ENCODE measurements at places on chromosomes 7 and 10.

DNA sequence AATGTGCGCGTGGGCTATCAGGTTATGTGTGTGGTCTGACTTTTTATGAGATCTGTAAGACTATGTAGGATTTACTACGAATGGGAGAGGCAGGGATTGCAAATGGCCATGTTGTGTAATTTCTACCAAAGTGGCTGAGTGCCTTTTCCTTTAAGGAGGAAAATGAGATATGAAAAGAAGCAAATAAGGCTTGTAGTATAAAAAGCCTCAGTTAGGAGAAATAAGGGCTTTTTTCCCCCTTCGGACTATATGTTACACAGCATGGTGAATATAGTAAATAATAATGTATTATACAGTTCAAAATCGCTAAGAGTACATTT lies 447 bp upstream of the GPAM start:
- DNase-seq: no peak

DNA sequence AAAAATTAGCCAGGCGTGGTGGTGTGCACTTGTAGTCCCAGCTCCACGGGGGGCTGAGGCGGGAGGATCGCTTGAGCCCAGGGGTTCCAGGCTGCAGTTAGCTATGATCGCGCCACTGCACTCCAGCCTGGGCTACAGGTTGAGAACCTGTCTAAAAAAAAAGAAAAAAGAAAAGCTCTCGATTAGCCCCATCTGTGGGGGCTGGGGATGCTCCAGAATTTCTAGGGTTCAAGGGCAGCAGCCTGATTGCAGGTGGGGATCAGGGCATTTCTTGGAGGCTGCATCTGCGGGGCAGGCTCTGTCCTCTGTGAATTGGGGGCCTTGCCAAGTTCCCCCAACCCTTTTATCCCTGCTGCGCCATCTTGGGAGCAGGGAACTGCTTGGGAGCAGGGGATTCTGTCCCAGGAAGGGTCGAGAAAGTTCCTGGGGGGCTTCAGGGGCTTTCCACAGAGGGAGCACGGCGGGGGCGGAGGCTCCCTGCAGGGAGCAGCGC lies 651 bp upstream of the ARPC1A start:
- DNase-seq: no peak

GRCh38 chr7:131898418-131898817 lies 342.0 kb upstream of the PODXL start:
- DNase-seq: no peak

DNA sequence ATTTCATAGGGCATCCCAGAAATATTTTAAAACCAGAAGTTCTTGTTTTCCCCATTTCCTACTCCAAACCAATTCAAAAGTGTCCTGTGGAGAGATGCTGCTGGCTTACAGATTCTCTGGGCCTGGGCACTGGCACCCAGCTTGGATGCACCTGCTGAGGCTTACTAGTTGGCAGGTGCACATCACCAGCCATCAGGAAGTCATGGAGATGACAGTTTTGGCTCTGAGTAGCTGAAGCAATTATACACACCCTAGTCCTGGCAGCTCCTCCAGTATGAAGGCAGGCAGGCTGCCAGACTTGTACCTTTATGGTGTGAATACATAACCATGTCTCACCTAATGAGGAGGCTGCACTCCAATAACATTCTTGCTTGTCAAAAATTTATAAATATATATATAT lies 276.6 kb upstream of the GHITM start:
- no peak for DNase-seq

DNA sequence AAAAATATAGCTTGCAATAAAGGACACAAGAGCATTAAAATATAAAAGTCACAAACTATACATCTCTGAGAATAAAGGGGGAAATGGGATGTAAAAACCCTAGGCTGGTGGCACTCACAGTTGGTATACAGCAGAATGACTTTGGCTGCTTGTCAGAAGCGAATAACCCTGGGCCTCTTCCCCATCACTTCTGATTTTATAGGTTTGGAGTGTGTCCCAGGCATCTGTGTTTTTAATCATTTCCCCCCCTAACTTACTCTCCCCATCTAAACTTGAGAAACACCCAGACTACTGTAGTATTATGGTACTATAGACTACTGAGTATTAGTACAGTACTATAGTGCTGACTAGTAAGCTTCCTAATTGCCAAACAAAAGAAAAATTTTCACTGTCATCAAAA lies 1.8 kb upstream of the RPA3 start:
- no peak for DNase-seq

DNA sequence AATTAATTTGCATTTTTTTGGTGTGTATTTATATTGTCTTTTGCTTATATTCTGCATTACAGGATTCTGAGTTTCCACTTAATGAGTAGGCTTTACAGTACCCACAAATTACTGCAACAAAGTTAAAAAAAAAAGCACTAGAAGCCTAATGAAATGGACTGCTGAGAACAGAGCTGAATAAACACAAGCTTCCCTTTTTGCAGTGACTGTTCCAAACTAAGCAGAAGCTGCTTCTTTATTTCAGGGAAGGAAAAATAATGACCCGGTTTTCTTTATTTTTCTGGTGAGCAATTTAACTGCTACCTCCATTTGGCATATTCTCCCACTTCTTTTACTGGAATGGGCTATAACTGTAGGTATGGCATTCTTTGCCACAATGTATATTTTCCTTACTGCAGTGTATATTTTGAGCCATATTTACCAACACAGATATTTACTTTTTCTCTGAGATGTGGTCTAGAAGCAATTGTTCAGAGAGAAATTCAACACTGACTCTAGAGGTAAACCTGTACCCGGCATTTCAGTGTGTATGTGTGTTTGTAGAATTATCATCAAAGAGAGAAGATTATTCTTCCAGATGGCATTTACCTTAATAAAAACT lies 56.9 kb downstream of the HDAC9 start:
- no peak for DNase-seq

- DNase-seq: no peak
These were observed 3.6 kb downstream of the SEC23IP start for GRCh38 chr10:119896061-119896655.

DNA sequence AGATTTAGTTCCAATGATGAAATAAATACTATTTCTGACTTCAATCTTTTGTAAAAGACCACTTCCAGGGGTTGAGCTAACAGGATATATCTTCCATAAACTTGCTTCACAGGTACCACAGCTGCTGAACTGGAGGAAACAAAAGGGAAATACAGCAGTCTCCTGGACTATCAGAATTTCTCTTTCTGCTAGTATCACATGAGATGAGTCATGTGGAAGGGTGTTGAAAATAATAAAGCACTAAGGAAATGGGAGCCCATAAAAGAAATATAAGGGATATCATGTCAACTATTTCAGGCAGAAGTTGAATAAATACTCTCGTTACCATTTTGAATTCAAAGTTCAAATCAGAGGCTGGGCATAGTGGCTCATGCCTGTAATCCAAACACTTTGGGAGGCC lies 250.3 kb upstream of the NFE2L3 start:
- no peak for DNase-seq

DNA sequence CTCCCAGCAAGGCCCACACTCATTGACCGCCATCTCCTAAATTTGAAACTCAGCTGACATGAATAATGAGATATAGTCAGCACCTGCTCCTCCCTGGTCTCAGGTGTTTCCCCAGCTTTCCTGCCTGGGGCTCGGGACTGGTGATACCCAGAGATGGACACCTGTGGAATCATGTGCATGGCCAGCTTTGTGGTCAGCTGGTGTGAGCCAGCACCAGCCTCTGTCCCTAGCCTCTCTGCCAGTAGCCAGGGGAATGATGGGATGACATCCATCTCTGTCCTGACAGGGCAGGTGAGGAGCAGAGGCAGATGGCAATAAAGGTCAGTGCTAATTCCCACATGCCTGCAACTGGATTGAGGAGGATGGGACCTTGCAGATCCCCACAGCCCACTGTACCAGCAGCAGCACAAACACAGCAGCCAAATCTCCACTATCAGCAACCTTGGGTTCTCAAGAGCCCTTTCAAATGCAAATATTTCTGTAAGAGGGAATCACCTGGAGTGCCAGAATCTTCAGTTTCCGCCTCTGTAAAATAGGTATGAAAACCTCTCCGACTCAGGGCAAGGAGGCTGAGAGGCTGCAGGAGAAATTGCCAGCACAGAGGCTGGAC lies 329.2 kb upstream of the ZMIZ1 start:
- DNase-seq: no peak

DNA sequence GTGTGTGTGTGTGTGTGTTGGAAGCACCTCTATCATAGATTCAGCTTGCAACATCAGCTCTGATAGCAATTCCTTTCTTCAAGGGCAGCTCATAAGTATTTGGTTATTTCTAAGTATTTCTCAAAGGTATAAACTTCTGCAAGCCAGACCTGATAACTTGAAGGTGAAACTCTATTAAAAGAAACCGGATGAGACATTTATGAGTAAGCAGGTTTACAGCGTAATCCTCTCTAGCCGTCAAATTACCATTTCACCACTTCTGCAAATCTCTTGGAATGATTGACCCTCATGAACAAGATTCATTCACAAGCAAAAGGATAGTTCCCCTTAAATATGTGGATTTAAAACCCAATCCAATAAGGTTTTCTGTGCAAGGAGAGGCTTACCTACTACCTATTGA lies 23.1 kb downstream of the PDE1C start:
- no peak for DNase-seq

DNA sequence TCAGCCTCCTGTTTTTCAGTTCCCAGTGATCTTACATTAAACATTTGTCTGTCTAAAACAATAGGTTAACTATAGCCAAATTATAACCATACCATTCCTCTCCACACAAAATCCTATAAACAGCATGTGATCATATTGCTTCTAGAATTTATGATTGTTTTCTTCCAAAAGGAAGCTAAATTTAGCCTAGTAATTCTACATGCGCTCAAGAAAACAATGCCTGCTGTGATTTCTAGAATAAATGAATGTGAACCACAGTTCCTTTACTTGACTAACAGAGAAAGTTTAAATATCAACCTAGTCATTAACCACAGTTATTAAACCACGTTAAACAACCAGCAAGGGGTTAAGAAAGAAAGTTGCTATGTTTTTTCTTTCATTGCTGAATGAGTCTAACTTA lies 26.4 kb downstream of the MET start:
- no peak for DNase-seq

DNA sequence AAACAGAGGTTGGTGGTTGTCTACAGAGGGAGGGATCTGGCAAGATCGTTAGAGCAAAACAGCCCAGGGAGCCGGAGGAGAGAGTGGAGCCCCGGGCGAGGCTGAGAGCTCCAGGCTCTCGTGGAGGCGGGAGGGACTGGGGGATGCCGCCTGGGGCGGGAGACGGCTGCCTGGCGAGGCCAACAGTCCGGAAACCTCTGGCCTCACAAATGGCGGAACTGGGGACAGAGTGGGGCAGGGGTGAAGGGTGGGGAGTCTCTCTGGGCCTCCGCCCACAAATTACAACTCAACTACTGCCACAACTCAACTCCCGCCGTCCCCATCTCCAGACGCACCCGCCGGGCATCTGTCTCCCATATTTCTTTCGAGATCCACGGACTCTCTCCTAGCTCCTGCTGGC lies 47.7 kb downstream of the CLEC2L start:
- no peak for DNase-seq

DNA sequence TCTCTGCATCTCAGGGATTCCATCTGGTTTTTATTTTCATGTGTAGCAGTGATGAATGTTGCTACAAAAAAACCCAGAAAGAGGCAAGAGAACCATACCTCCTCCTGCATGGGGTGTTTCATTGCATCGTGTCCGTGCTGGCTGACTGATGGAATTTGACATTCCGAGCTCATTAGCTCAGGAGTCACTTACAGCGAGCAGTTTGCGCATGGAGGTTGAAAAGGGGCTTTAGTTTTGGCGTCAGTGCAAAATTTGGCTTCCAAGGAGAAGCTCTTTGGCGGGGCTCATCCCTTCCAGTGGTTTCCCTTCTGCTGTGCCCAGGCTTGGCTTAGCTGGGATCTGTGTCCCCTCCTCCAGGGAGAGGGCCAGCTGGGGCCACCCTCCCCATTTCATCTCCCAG lies 25.8 kb downstream of the EMX2 start:
- DNase-seq: no peak

DNA sequence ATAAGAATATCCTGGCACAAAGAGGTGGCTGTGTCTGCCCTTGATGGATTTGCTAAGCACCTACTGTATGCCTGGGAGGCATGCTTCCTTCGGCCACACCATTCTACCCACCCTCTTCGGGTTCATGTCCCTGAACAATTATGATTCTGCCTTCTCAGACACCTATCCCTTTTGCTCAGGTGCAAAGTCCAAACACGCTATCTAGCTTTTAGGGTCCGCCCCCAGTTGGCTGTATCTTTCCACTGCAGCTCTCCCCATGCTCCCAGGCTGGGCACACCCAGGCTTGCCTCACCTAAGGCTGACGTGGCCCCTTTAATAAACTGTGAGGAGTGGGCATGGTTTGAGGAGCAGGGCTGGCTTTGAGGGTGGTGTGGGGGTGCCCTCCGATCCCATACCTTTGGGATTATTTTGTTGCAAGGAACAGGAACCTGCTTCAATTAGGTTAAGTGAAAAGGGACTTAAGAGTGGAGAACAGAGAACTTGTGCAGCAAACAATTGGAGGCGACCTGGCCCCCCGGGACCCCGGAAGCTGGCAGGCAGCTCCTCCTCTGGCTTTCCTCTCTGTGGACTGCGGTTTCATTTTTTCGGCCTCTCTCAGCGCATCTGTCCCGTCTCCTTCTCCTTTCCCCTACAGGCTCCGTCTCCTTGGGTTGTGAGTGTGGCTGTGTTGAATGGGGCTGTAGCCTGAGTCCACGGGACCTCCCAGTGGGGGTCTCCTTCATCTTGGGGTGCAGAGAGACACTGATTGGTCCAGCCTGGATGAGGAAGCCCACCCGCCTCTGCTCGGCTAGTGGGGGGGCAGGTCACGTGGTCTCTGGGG lies 3.8 kb downstream of the CLIP2 start:
- DNase-seq: no peak

GRCh38 chr10:130215151-130215930 lies 79.2 kb downstream of the GLRX3 start:
- DNase-seq: no peak

DNA sequence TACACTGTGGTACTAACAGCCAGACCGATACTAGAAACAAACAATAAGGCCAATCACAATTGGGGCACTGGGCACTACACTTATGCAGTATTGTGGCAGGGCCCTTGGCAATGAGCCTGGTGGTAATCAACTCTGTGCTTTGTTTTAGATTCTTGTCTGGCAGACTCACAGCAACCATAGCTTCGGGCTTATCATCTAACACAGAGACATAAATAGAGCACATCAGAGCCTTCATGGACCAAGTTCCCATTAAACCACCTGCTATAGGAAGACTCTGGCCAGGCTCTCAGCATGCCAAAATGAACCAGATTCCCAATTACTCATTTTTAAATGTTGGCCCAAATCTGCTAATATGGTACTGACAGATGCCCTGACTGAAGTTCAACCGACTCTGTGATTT lies 218.6 kb downstream of the DGKI start:
- DNase-seq: no peak

DNA sequence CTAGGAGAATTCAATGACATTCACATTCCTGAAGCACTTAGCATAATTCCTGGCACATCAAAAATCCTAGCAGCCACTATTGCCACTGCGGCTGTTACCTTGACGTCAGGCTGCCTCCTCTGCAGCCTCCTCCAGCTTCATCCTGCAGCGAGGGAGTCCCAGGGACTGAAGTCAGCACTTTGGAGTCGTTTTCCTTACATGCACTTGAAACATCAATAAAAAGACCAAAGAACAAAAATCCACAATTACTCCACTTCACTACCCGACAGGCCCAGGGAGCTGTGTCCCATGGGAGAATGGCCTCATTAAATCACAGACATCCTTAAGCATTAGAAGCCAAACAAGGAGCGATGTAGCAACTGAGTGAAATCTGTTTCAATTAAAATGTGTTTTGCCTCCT lies 48.6 kb upstream of the NANOS1 start:
- DNase-seq: no peak

Data from stimulated activated CD4-positive, alpha-beta T cell treated with anti-CD3 and anti-CD28 coated beads, Interleukin-15, amount 100 ng/mL, for 48 hours (primary cell).